Aorta (tissue), 5 donors: ENCODE measurements at places on chromosomes 2 and 18. TPM values are rescaled to one million over a fixed set of nuclear protein-coding genes. Genes with fewer than 3 reads are reported as not detected.

Gene RMDN2
- polyA plus RNA-seq = 10.3 TPM

Gene GCKR
- 7.7 TPM for polyA plus RNA-seq

Gene KATNAL2
- 1.6 TPM for polyA plus RNA-seq

Gene CHST10
- 2.1 TPM for polyA plus RNA-seq

DNA sequence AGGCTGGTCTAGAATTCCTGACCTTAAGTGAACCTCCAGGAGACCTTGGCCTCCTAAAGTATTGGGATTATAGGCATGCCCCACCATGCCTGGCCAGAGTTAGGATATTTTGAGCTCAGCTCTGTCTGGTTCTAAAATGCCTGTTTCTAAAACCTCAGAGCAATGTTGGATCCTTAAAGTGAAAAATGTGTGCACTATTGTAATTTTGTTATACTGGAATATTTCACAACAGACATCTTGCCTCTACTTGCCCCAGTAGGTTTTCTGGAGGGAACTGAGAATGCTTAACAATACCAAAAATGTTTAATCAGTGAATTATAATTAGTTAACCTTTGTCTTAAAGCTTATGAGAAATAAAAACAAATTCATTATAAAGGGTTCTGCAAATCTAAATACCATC, 144.6 kb upstream of the CCDC195 start:
- H3K27me3 ChIP-seq = no peaks in the 10 kb centered on the region
- H3K27ac ChIP-seq = no peak overlapping the region
- H3K4me1 ChIP-seq = no peaks in the 10 kb centered on the region
- no peak overlapping the region for H3K4me3 ChIP-seq
- H3K36me3 ChIP-seq = no peaks in the 10 kb centered on the region

- H3K4me3 ChIP-seq = no peak overlapping the region
- H3K36me3 ChIP-seq = no peaks in the 10 kb centered on the region
These were observed 2.3 kb downstream of the INHBB start for GRCh38 chr2:120348134-120348736.
